CD4-positive, alpha-beta T cell treated with Interleukin-4 for 4 hours (primary cell): ENCODE measurements at places on chromosomes 2 and 18.

- DNase-seq, result no peak
Observed at GRCh38 chr2:120108049-120108448, 95.2 kb downstream of the EPB41L5 start.

- no peak for DNase-seq
Observed at GRCh38 chr2:184049566-184049965, 548.8 kb upstream of the ZNF804A start.

- DNase-seq, result no peak
Observed at GRCh38 chr18:45081566-45082181, 401.0 kb downstream of the SETBP1 start.

GRCh38 chr2:155100261-155100660 is 401.8 kb downstream of the KCNJ3 start:
- DNase-seq, result no peak

DNA sequence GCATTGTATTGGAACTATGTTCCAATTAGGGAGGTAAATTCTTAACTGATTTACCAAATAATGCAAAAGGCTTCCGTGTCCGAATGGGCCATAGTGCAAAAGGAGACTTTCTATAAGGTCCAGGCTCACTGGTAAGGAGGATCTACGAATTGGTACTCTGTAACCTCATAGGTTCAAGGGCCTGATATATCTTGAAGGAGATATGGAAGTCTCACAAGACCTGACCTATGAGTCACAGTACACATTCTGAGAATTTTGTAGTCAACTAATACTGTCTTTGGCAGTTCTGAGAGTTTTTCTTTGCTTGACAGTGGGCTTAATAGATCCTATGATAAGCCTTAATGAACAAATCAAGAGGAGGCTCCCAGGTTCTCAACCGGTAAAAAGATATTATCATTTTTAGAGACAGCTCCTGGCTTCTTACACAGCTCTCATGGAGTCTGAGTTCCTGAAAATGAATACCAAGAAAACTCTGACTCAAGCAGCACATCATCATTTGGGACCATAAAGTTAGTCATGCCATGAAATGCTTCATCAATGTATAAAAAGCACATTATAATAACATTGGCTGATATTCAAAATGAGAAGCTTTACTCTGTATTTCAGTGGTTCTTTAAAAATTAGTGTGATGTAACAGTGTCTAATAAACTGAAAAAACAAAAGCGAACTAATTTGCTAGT is 1275.2 kb upstream of the CRIM1 start:
- no peak for DNase-seq

- DNase-seq, result no peak
Observed at GRCh38 chr2:74081030-74081762, 66.5 kb downstream of the BOLA3 start.

DNA sequence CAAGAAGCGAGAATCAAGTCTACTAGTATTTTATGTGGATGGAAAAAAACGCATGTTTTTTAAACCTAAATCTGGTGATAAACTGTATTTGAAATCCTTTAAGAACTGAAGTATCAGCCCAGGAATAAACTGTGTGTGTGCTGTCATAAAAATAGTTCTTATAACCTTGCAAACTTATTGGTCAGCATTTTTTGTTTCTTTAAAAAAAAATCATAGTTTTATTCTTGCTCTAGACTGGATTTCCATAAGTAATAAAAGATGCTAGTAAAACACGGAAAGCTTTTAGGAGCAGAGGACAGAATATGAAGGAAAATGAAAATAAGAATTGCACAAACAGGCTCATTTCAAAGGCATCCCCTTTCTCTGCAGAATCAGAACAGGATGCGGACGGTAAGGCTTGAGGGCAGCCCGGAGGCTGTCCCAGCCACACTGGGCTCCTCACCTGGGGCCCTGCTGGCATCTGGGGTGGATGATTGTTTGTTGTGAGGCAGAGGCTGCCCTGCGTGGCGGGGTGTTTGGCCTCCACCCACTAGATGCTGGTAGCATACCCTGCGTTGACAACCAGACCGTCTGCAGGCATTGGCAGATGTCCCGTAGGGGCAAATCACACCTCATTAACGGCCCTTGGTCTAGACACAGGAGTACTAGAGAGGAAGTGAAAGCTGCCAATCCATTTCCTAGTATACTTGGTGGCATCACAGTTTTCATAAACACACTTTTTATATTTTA is 52.5 kb downstream of the MBP start:
- peak; percentile 72 for DNase-seq

GRCh38 chr2:196592331-196592910 is 47.1 kb upstream of the CCDC150 start:
- no peak for DNase-seq

DNA sequence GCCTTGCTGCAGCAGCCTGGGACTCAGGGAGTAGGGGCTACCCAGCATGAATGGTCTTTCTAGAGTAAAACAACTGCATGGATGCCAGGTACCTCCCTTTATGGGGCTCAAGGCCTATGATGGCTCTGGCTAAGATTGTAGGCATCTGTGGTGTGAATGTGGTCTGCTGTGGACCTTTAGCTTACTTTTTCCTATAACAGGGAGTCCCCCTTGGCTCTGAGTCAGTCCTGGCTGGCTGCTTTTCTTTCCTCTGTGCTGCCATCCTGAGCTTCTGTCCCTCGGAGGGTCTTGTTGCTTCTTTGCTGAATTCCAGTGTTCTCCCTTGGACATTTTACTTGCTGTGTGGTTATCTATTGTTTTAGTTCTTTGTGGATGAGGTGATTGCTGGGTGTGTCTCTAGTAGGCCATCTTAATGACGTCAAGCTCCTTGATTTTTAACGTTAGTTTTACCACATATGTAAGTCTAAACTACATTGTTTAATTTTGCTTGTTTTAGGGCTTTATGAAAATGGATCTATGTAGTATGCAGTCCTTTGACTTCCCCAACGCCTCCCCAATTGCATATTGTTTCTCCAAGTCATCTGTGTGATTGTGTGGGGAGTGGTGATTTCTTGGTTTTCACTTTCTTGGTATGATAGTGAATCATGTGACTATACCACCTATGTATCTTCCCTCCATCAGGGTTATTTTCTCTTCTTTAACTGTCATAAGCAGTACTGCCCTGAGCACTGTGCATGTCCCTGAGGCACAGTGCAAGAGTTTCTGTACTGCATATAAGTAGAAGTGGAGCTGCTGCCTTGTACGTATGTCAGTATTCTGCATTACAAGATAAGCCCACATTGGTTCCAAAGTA is 92.4 kb downstream of the NCK2 start:
- DNase-seq, result no peak

DNA sequence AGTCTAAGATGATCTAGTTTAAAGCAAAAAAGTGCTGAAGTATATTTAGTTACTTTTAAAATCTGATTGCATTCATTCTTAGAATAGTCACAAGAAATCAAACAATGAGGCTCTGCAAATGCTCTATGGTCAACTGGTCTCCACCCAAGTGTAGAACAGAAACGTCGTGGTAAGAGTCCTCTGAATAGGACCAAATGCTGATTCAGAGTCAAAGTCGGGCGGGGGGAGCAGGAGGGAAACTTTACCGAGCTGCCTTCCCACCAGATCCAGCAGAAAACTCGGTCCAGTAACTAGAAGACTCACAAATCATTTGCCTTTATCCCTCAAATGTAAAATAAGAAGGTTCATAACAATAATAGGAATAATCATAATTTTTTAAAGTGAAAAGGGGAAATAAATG is 46.2 kb upstream of the PXDN start:
- DNase-seq, result no peak

DNA sequence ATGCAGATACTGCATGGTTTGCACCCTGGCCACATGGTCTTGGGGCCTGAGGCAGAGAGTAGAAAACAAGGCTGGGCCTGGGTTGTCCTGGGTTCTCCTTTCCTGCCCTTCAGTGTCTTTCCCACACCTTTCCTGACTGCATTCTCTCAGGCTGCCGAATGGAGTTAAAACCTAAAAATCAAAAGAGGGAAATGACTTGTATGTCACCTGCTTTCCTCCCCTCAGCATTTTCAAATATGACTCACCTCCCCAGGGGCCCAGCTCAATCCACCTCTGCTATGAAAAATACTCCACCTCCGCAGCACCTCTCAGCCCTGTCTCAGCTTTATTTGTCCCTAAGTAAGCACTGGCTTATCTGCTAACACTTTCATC is 457.8 kb upstream of the MEX3C start:
- DNase-seq, result no peak

DNA sequence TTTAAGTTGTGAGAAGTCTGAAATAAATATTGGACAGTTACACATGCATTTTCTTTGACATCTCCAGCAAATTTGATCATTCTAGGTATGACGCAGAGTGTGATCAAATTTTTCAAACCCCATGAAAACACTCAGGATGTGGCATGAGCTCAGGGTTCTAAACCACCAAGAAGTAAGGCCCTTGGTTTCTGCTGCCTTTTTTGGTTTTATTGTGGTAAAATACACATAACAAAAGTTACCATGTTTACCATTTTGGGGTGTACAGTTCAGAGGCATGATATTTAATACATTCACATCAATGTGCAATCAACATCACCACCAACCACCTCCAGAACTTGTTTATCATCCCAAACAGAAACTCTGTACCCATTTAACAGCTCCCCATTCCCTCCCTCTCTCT is 64.3 kb upstream of the TTN start:
- DNase-seq, result no peak

- DNase-seq, result peak; percentile 78
Observed at GRCh38 chr2:207528980-207529329, 807 bp upstream of the CREB1 start.

DNA sequence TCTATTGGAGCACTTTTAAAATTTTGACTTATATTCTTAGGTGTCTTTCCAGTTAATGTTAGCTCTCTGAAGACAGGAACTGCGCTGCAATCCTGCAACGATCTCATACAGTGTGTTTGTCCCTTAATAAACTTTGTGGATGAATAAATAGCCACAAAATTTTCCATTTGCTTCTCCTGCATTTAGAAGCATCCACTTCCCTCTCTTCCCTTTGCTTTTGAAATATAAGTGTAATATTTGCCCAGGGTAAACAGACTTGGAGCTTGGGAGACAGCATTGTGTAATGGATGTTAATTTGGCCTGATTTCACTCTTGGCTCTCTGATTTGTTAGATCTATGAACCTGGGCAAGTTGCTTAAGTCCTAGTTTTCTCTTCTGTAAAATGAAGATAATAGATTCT is 58.2 kb upstream of the CD28 start:
- no peak for DNase-seq

DNA sequence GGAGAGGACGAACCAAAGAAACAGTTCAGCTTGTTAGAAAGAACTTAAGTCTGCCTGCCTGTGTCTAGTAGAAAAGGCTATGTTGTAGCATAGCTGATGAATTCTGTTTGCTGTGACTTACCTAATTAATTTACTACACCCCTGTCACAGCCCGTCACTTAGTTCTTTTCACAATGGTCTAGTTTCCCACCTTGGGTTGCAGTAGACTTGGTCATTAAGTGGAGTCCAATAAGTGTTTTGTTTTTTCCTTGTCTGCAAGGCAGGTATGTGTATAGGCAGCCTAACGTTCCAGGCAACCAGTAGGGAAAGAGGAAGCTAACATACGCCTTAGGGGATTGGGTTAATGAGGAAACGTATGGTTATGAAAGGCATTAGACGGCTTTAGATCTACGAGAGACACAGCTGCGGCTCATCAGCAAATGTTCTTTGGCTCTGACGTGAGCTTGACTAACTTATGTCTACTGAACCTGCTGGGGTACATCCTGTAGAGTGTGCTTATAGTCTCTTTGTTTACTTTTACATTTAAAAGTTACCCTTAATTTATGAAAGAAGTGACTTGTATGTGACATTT is 180.1 kb downstream of the PRPF40A start:
- DNase-seq, result no peak

DNA sequence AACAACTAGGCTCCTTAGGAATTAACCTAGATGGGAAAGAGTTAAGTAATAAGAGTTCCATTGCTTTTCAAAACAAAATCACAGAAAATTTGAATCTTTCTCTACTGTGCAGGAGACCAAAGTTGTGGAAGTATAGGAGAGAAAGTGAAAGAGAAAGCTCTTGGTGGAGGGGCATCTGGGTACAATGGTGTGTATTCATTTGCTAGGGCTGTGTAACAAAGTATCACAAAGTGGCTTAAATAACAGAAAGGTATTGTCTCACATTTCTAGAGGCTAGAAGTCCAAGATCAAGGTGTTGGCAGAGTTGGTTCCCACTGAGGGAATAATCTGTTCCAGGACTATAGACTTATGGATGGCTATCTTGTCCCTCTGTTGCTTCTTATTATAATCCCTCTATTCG is 50.5 kb upstream of the GORASP2 start:
- DNase-seq, result peak; percentile 4

GRCh38 chr2:1864301-1864980 is 120.1 kb upstream of the PXDN start:
- no peak for DNase-seq

- DNase-seq, result no peak
Observed at GRCh38 chr2:135546436-135546835, 15.2 kb downstream of the R3HDM1 start.

DNA sequence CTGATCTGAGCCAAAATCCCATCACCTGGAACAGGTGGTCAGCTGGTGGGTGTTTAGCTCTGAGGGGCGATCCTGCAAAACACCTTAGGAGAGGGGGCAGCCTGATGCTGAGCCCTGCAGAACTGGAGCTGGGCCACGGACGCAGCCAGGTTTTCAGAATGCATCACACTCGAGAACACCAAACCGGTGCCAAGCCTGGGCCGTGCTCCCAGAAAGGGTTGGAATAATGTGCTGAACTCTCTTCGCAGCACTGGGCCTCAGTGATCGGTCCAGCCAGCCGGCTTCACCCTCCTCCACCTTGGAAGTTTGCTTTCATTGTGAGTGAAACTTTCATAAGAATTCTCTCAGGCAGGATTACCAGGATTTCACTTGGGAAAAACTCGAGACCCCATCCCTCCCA is 56.5 kb upstream of the TTC39C start:
- no peak for DNase-seq

- DNase-seq, result no peak
Observed at GRCh38 chr2:9973690-9974089, 22.2 kb downstream of the GRHL1 start.

DNA sequence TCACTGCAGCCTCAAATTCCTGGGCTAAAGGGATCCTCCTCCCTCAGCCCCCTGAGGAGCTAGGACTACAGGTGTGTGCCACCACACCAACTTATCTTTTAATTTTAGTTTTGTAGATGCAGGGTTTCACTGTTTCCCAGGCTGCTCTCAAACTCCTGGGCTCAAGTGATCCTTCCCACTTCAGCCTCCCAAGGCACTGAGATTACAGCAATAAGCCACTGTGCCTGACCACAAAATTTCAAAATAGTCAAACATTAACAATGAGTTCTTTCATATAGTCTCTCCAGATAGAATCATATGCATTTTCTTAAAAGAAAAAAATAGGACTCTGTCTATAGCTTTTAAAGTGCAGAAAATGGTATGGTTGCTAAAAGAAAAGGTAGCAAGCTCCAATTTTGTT is 24.9 kb upstream of the PID1 start:
- DNase-seq, result no peak

GRCh38 chr2:150020221-150020620 is 432.6 kb upstream of the MMADHC start:
- no peak for DNase-seq
